ENCODE measurements at places on chromosomes 5 and 9. TPM values are rescaled to one million over a fixed set of nuclear protein-coding genes. Genes with fewer than 3 reads are reported as not detected.

Gene CDK7
- total RNA-seq = 29.1 TPM

Gene SPINK6
- not detected for total RNA-seq

GRCh38 chr5:161432798-161433197, 113.7 kb downstream of the GABRB2 start:
- no peak for DNase-seq

GRCh38 chr9:85658716-85659115, 83.0 kb downstream of the AGTPBP1 start:
- DNase-seq = no peak

Gene AOPEP
- 10.7 TPM for total RNA-seq

DNA sequence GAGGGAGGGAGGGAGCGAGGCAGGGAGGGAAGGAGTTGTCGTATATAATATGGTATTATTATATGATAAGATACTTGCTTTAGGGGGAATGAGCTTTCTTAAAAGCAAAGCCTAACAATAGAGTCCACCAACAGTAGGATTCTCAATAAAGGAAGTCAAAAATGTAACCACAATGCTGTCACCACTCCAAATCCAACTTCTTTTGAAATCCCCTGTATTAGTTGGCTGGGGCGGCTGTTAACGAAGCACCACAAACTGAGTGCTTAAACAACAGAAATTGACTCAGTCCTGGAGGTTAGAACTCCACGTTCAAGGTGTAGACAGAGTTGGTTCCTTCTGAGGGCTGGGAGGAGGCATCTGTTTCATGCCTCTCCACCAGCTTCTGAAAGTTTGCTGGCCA, 23.1 kb downstream of the GAS1 start:
- no peak for DNase-seq

- no peak for DNase-seq
Measured at GRCh38 chr5:127203818-127204217, 86.8 kb upstream of the MEGF10 start.

GRCh38 chr5:26700759-26701384, 337.5 kb downstream of the CDH9 start:
- DNase-seq = no peak

DNA sequence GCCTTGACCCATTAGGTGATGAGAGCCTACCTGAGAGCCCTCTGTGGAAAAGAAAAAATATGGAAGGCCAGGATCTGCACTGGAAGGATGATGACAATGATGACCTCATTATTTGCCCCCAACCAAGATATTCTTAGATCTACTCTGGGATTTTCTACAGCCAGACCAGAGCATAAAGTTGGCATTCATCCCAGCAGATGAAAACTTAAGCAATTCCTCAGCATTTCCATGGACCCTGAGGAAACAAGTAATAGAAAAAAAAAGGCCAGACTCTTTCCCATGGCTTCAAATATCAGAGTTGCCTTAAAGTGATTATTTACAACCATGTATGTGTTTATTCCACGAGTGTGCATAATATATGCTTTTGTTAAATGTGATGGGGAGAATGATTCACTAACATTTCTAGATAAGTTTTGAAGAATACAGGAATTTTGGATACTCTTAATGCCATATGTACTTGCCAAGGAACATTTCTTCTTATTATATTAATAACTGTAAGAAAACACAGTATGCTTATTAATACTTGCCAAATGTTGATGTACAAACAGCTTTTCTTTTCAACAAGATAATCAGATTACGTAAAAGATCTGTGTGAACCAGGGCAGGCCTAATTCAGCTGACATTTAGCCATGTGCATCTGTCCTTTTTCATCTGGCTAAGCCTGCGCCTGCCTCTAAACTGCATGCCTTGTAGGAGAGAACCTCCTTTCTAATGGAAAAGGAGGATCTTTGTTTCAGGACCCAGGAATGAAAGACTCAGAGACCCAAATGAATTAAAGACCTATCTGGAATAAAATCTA, 94.8 kb downstream of the ARRDC3 start:
- DNase-seq = no peak
